ENCODE measurements at places on chromosomes 3 and 15.

GRCh38 chr3:122572940-122573412, 4.5 kb upstream of the PARP15 start:
- no peak for DNase-seq

- no peak for DNase-seq
Observed at GRCh38 chr3:167437428-167438139, 36.3 kb downstream of the SERPINI2 start.

GRCh38 chr3:177037241-177037640, 160.0 kb downstream of the TBL1XR1 start:
- no peak for DNase-seq

DNA sequence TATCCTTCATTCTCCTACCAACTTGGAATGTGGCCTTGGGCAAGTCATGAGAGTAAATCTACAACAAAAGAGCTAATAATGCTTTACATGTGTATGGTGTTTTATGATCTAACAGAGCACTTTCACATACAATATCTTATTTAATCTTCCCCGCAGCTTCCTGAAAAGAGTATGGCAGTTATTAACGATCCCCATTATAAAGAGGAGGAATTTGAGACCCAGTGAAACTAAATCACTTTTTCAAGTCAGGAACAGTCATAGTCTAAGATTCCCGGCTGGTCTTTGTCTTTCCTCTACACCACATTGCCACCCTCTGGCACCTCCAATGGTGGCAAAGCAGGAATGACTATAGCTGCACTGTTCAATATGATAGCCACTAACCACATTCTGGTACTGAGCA, 69.7 kb upstream of the CMSS1 start:
- no peak for DNase-seq

DNA sequence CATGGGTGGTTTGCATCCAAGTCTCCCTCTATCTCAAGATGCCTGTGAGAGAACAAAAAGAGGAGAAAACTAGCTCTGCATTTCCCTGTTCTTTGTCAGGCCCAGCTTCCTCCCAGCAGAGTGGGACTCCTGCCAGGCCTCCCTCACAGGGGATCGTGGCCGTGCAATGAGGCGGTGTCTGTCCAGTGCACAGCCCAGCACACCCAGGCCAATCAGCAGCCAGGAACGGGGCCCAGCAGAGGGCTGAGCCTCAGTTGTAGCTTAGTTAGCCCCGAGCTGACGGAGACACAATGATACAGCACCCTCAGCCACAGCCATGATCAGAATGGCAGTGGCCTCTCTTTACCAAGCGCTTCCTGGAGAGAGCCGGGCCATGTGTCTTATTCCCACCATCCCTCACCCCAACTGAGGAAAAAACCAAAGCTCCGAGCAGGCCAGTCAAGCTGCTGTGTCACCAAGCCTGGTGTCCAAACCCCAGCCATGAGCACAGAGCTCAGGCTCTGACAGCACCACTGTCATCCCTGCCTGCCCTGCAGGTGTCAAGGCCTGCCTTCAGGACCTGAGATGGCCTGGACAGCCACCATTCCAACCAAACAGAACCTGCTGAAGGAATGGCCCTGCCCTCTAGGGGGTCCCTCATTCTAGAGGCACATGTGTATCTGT, 71.1 kb downstream of the DNAJB8 start:
- no peak for DNase-seq

- no peak for DNase-seq
Observed at GRCh38 chr15:81781395-81781794, 264.4 kb downstream of the MEX3B start.

DNA sequence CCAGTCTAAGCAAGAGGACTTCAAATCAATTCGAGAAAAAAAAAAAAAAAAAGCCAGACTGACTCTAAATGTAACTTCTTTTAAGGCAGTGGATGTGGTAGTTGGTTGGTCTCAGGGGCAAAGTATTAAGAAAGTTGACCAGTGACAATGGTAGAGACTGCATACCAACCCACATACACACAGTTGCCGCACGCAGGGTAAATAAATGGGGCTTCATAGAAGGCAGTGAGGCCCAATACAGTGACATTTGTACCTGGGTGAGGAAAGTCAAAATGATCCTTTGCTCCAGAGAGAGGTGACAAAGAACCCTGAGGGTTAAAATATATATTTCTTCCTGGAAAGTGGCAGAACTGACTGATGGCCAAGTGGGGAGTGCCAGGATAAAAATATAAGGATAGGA, 100.8 kb upstream of the MEX3B start:
- no peak for DNase-seq

GRCh38 chr3:107619549-107619948, 96.8 kb downstream of the BBX start:
- DNase-seq, result no peak

GRCh38 chr15:77671362-77672056, 38.8 kb upstream of the LINGO1 start:
- DNase-seq, result no peak

- DNase-seq, result no peak
Observed at GRCh38 chr3:8200996-8201395, 300.6 kb upstream of the LMCD1 start.

DNA sequence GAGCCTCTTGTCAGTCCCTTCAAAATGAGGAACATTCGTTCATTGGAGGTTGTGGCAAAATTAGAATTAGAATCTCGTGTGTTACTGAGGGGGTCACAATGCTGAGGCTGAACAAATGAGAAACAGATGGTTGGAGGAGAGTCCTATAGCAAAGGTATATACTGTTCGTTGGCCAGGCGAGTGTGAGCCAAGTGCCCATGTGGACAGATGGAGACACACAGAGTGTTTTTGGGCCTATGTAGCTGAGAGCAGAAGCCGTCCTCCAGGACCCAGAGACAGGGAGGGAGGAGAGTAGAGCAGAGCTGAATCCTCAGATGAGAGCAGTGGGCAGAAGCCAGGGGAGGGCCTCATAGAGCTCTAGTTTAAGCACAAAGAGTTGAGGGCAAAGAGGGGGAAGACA, 98.9 kb downstream of the NR1D2 start:
- no peak for DNase-seq

GRCh38 chr3:72329354-72329753, 518.9 kb downstream of the SHQ1 start:
- no peak for DNase-seq

- DNase-seq, result no peak
Observed at GRCh38 chr3:98027085-98027446, 8.0 kb downstream of the GABRR3 start.

GRCh38 chr3:190728574-190729246, 133.8 kb downstream of the GMNC start:
- no peak for DNase-seq

DNA sequence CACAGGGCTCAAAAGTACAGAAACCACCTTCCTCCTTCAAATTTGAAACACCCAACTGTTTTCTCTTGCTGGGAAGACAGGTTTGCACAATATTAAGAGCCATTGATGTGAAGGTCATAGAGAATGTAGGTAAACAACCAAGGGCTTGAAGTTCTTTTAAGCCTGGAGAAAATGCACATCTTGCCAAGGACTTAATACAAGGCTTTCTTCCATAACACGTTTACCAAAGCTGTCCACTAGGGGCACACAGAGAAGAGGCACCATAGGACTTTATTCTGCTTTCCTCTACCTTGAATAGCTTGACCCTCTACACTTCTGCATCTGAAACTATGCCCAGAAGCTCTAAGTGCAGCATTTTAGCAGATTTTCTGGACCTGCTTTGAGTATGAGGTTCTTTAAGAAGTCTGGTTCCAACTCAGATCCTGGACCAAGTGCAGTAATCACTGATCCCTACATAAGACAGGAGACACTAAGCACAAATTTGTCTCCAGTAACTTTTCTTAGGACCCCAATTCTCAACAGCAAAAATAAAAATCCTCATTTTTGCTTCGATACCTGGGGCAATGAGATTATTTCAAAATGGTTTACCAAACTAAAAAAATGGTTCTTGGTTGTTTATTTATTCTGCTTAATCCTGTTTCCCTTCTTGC, 138.0 kb downstream of the FBN1 start:
- peak; percentile 15 for DNase-seq

DNA sequence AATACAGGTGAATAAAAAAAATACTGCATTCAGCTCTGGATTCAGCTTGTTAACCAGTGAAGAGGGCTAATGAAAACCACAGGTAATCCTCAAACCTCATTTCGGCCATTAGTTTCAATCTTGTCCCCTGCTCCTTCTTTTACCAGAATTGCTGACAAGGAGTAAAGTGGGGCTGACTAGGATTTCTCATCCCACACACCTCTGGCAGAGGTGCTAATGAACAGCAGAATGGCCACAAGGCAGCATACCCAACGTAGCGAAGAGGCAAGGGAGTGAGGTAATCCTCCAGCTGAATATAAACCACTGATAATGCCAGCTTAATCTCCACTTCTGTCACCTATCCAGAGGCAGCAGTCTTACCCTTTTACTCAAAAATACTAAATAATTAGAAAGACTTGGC, 248.8 kb upstream of the CDIN1 start:
- no peak for DNase-seq

DNA sequence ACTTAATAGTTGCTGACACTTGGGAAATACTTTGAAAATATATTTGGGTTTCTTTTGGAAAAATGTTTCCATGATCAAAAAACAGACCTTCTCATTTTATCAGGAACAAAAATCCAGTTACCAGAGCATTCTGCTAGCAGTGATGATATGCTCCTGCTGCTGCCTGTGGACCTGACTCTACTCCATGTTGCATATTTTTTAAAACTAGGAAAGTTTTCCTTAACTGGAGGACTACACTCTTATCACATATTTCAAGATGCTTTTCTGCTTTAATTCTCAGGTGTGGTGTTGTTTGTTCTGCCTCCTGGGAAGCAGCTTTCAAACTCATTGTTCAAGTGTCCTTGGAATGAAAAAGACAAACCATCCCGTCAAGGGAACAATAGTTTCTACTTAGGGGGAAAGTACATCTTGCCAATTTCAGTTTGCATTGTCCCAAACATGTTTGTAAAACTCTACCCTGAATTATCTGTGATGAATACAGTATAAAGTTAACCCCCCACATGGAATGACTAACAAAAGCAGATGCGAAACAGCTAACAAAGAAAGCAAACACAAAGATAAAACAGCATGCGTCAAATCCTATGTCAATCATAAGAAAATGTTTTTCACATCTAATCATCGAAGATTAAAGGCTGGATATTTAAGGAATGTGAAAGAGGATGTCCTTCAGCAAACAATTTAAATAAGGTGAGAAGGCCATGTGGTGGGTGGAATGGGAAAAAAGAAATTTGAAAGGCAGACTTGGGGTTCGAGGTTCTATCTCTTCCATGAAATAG, 40.1 kb upstream of the PSMD6 start:
- no peak for DNase-seq

GRCh38 chr15:73886717-73887345, 13.5 kb downstream of the TBC1D21 start:
- DNase-seq, result no peak

DNA sequence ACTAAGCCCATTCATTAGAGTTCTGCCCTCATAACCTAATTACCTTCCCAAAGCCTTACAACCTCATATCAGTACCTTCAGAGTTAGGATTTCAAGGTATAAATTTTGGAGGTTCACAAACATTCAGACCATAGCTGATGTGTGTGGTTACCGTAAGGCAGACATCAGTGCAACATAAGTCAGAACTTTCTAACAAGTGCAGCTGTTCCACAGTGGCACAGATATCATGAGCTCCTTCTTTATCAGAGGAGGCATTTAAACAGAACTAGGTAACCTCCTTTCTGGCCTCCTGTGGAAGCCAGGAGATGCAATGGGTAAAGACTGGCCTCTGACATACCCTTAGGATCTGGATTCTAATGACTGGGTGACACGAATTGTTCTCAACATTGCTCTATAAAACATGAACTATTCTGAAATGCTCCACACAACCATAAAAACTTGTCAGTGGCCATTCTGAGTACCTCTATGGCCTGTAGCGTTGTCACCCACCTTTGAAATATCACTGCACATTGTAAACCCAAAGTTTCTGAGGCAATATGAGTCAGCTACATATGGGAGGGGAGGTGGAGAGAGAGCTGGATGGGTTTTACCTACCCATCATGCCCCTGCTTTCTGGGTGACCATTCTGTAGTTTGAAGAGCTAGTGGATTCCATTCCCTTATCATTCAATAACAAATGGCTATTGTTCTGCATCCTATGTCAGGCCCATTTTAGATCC, 546.0 kb upstream of the TBL1XR1 start:
- no peak for DNase-seq

DNA sequence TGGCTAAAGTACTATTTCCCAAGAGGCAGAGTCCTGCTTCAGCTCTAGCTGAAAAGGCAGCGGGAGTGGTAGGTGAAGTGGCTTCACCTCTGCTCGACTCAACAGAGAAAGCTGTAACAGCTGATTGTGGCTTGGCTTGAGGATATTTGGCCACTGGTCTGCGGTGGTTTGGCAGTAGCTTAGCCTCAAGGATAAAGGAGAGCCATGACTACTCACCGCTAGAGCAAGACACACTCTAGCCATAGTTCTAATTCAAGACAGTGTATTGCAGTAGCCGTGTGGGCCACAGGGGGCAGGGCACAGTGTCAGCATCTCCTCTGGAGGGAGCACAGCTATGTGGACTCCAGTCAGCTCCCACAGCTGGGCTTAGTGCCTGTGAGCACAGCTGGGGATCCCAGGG, 23.5 kb downstream of the TPRG1 start:
- DNase-seq, result no peak

- no peak for DNase-seq
Observed at GRCh38 chr3:80014576-80014975, 246.8 kb upstream of the ROBO1 start.

GRCh38 chr15:98160236-98160635, 199.7 kb downstream of the ARRDC4 start:
- no peak for DNase-seq

DNA sequence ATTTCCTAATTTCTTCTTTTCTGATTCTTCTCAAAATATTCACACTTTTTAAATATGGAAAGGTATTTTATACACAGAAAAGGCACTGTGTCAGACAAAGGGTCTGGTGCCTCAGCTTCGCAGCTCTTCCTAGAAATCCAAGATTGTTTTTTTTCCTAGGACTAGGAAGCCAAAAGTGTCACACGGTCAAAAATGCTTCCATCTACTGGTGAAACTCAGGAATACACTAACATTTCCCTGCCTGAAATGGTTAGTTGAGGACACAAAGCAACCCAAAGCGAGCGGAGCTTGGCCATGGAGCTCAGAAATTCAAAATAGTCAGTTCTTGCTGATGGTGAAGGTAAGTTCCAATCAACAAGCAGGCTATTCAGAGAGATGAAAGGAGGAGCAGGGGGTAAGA, 426.5 kb upstream of the RASGRP1 start:
- no peak for DNase-seq

DNA sequence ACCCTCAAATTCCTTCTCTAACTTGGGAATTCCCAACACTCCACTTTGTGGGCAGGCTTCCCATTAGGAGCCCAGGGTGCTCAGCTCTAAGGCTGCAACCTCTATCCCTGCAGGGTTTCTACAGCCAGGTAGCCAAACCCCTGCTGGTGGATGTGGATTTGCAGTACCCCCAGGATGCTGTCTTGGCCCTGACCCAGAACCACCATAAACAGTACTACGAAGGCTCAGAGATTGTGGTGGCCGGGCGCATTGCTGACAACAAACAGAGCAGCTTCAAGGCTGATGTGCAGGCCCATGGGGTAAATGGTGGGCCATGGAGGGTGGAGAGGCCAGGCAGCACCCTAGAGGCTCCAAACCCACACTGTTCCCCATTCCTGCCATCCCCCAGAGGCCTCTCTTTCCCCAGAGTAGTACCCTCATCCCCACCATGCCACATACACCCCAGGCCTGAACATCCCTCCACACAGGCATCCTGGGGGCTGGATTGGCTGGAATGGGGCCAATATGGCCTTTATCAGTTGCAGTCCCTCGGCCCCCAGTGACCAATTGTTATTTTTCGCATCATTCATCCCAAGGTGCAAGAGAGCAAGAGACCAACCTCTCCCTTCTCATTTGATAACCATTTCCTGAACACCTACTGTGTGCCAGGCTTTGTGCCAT, 7.7 kb downstream of the ITIH1 start:
- DNase-seq, result no peak

GRCh38 chr15:41985236-41986160, 13.1 kb upstream of the EHD4 start:
- no peak for DNase-seq
